ENCODE measurements at places on chromosomes 7 and 10.

DNA sequence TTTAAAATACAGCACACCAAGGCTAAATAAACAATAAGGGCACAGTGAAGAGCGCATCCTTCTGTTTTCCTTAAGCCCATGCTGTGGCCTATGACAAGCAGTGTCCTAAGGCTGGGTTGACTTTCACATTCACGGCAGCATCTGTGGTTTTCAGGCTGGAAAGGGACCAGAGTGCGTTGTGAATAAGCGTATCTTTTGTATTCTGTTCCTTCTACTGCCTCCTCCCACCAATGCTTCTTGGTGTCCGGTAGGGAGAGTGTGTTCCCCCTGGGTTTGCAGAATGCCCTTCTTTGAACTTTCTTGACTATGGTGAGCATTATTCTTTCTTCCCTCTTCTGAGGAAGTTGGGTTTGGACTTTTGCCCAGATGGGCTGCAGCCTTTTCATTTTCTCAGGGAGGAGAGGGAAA is 73.6 kb downstream of the ABCA13 start:
- DNase-seq = no peak

- no peak for DNase-seq
Observed at GRCh38 chr7:100951888-100952560, 2.7 kb downstream of the MUC3A start.

- no peak for DNase-seq
Observed at GRCh38 chr7:143223784-143224183, 1.9 kb downstream of the TAS2R40 start.

- DNase-seq = no peak
Observed at GRCh38 chr10:118818621-118819221, 64.0 kb upstream of the CACUL1 start.

DNA sequence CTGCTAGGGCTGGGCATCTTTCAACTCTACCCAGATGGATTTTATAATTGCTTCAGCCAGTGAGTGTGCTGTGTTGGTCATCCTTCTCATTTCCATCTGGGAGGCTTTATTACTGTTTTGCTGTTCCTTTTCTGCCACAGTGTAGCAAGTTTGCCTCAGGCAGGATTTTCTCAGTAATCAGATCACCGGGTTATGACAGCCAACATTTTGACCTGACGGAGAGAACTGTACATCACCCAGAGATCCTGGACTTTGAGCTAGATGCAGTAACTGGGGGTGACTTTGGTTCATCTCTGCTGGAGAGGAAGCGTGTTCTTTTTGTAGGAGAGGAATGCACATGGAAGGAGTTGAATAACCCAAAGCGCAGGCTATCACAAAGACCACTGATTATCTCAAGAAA is 111.8 kb upstream of the AGR3 start:
- no peak for DNase-seq

DNA sequence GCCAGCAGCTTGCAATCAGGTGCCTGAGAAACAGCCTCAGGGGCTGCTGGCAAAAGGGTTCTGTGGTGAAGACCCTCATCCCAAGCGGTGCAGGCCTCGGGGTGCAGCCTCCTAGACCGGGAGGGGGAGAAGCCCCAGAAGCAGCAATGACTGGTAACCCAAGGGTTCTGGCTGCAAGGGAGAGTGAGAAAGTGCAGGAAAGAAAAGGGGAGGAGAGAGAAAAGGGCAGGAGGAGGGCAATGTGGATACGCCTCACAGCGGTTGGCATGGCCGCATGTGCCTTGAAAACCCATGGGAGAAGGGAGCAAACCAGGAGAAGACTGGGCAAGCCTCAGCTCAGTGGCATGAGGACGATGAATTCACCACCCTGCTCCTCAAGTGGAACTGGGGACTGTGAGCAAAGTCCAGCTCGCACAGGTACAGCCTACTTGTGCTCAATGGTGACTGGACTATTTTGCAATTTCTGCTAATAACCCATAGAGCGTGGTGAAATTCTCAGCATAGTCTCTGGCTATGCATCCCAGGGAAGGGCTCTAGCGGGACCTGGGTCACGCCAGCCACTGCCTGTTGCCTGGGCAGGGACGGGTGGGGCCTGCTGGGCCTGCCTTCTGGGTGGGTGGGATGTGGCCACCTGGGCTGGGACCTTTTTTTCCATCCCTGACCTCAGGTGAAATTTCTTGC is 6.2 kb downstream of the CLRN3 start:
- no peak for DNase-seq

DNA sequence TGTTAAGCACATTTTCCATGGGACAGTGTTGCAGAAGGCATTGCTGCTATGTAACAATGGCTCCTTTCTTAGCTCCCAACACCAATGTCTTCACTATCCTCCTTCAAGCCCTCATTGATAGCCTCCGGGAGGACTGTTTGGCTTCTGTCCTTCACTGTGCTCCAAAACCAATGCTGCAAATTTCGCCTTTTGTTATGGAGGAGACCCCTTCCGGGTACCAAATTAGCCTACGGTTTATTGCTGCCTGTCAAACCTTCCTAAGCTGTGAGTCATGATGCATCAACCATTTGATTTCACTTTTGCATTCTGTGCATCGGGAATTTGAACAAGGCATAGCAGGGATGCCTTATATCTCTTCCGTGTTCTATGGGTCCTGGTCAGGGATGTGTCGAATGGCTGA is 432.9 kb downstream of the GATA3 start:
- DNase-seq = no peak

GRCh38 chr10:122421054-122421625 is 33.3 kb upstream of the ARMS2 start:
- no peak for DNase-seq

DNA sequence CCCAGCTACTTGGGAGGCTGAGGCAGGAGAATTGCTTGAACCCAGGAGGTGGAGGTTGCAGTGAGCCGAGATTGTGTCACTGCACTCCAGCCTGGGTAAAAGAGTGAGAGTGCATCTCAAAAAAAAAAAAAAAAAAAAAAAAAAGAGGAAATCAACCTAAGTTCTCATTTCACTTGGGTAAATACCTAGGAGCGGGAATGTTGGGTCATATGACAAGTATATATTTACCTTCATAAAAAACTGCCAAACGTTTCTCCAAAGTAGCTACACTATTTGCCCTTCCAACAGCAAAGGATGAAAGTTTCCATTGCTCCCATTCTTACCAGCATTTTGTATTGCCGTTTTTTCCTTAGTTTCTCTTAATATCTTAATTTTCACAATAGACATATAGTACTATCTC is 9.8 kb downstream of the P4HA1 start:
- DNase-seq = no peak

- no peak for DNase-seq
Observed at GRCh38 chr7:141151746-141152145, 77.9 kb downstream of the TMEM178B start.

GRCh38 chr10:18659819-18660535 is 746 bp downstream of the ARL5B start:
- no peak for DNase-seq

- DNase-seq = no peak
Observed at GRCh38 chr7:1324028-1324900, 91.6 kb downstream of the UNCX start.

GRCh38 chr7:130047831-130048230 is 3.3 kb downstream of the ZC3HC1 start:
- no peak for DNase-seq
